Stimulated activated CD4-positive, alpha-beta T cell treated with anti-CD3 and anti-CD28 coated beads, TNF-alpha, amount 100 ng/mL, for 4 hours (primary cell): ENCODE measurements at places on chromosomes 2 and 18.

DNA sequence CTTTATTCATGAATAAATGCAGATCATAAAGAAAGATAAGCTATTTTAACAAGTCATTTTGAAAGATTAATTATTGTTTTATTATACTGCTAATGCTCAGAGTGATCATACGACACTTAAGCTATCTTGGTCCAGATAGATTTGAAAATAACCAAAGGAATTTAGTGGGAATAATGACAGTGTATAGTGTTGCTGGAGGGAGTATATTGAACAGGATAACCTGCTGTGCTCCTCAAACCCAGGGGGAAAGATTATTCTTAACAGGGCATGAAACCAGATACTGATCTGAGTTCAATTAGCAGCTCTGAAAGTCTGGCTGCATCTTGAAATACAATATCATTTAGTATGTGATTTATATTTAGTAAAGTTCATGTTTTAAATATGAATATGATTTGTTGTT lies 216.3 kb upstream of the ITGA4 start:
- no peak for DNase-seq

DNA sequence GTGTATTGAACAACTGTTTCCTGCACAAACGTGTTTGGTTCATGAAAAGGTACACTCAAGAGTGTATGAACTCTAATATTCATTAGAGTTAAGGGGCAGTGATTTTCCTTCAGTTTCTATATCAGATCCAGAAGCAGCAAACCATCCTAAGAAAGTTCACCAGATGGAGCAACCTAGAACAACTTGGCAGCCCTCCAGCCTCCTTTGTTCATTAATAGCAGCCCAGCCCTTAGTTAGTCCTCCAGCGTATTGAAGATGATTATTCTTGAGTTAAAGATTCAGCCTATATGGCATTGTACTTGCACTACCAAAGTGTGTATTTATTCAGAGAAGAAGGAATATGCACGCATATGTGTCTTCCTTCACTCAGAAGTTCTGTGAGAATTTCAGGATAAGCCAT lies 365.5 kb downstream of the SETBP1 start:
- no peak for DNase-seq

DNA sequence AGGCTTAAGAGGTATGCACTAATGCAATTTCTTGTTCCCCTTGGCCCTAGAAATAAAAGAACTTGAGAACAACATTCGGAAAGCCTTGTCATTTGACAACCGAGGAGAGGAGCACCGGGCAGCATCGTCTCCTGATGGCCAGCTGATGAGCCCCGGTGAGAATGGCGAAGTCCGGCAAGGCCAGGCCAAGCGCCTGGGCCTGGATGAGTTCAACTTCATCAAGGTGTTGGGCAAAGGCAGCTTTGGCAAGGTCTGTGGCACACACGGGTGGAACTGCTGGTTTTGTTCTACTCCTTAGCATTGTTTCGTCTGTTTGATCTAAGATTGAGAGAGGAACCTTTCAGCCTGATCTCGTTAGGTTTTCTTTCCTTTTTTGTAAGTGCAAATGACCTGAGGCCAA lies 289.8 kb upstream of the EPAS1 start:
- DNase-seq: no peak

- no peak for DNase-seq
These were observed 165.0 kb downstream of the ANTXR1 start for GRCh38 chr2:69177785-69178636.

DNA sequence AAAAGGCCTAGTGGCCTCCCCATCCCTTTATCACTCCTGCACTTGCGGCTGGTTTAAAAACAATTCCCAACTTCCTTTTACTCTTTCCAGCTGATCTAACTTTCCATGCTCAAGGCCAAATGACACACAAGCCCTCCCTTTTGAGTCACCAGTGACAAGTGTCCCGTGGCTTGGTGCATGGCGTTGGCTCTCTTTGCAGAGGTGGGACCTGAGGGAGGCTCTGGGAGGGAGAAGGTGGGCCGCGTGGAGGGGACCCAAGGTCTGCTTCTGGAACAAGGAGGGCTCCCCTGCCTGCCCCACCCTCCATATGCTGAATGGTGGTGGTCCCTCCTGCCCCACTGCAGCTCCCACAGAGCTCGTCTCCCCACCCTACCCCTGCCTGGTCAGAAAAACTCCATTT lies 30.8 kb upstream of the HPCAL1 start:
- DNase-seq: no peak

- DNase-seq: no peak
These were observed 483.9 kb upstream of the DDX18 start for GRCh38 chr2:117330641-117331040.

DNA sequence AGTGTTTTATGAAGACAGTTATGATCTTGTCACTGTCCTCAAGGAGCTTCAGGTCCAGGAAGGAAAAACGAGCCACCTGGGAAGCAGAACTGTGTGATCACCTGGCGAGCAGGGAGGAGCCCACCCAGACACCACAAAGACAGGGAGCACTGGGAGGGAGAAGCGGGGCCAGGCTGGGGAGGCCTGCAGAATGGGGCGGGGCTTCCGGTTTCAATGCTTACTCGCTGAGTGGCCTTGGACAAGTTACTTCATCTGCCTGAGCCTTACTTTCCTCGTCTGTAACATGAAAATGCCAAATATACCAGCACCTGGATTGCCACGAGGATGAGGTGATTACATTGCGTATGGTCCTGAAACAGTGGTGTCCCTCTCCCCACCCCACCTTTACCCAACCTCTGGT lies 227.5 kb downstream of the ANKRD30B start:
- no peak for DNase-seq

DNA sequence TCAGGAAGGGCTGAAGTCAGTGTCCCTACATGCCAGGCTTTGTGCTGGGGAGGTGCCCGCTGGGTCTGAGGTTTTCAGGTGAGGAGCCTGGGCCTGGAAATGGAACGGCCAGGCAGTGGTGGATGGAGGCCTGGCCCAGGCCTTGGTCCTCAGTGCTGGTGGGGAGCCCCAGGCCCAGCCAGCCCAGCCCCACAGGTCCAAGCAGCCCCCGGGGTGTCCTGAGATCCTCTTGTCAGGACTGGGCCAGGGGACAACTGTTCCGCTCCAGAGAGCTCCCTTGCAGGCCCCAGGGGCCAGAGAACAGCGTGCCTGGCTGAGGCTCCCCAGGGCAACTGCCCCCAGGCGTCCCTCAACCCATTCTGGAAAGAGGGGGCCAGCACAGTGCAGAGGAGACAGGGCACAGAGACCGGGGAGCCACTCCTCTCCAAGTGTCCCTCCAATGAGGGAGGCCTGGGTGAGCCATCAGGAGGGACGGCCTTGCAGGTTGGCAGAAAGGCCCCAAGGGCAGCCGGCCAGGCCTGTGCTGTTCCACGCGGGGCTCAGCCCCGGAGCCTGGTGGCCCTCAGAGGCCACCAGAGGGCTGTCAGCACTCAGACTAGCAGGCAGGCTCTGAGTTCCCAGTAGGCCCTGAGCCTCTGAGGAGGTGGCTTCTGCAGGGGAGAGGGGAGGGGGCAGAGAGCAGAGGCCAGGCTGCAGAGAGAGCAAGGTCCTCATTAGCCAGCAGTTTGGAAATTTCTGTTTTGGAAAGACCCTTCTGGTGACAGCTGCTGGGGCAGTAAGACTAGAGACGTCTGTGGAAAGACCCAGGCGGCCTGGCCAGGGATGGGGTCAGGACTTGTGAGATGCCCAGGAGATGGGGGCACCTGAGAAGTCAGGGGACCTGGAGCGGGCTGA lies 29.4 kb upstream of the SNED1 start:
- DNase-seq: no peak

GRCh38 chr2:192535956-192536921 lies 341.5 kb upstream of the TMEFF2 start:
- no peak for DNase-seq

DNA sequence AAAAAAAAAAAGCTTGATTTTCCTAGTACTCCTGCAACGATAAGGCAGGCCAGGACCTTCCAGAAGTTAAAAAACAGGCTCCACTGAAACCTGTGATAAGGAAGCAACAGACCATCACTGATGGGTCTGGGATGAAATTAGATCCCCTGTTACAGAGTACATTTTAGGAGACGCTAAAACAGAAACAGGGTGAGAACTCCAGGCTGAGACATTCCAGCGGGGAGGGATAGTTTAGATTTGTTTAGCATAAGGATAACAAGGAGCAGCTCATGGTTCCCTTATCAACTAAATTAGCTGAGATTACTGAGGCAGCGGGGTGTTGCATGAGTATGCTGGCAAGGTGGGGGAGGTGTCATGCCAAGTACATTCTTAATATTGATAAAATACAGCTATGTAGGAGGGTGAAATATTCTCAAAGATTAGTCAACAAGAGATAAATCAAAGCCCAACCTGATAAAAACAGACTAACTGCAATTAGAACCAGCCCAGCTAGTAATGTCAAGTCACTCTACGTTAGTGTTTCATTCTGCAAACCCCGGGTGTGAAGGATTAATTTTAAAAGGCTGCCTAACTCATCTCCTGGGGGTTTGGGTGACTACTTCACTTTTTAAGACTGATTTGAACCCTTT lies 75.0 kb upstream of the BZW1 start:
- DNase-seq: no peak

DNA sequence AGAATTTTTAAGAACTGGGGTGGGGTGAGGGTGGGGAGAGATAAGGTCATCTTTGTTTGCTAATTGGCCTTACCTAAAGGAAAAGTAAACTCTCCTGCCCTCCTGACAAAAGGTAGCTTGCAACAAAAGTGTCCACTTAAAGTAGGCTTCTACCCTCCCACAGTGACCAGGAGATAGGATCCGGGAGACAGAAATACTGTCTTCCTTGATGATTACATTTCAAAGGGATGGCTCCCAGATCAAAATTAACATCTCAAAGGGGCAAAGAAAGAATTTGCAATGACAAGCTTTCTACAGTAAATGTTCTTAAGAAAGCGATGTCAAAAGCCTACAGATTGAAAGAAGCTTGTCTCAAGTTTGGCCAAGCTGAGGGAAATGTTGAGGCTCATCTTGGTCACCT lies 775.3 kb downstream of the CPS1 start:
- DNase-seq: no peak

DNA sequence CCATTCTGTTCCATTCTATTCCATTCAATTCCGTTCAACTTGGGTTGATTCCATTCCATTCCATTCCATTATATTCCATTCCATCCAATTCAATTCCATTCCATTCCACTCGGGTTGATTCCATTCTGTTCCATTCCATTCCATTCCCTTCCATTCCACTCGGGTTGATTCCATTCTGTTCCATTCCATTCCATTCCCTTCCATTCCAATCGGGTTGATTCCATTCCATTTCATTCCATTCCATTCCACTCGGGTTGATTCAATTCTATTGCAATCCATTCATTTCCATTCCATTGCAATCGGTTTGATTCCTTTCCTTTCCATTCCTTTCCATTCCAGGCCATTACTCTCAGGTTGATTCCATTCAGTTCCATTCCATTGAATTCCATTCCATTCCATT lies 1138.4 kb downstream of the RPIA start:
- no peak for DNase-seq

DNA sequence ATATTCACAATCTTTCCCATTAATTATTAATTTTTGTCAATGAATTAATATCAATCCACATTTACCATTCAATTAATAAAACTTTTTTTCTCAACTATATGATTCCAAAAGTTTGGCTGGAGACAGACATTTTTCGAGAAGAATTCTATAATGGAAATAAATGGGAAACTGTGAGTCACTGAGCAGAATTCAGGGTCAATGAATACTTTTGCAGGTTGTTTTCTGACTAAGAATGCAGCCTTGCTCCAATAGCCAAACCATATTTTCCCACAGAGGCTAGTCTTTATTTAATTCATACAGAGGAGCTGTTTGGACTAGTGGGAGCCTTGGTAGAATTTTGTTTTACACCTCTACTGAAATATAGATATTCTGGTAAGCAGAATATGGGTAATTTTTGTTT lies 82.3 kb downstream of the ARHGAP28 start:
- DNase-seq: no peak

DNA sequence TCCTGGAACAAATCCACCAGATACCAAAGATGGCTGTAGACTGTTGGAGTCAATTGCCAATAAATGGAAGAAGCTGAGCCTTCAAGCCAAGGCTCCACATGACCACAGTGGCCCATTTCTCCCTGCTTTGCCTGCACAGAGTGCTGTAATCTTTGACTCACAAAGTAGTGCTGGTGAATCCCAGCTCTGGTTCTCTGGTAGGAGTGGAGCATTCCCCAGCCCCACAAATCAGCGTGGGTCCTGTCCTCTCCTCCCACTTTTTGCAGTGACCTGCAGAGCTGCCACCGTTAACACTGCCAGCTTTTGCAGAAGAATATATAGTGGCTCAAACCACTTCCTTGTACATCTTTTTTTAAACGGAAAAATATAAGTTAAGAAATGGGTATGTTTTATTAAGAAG lies 93.9 kb downstream of the MGAT5 start:
- no peak for DNase-seq

DNA sequence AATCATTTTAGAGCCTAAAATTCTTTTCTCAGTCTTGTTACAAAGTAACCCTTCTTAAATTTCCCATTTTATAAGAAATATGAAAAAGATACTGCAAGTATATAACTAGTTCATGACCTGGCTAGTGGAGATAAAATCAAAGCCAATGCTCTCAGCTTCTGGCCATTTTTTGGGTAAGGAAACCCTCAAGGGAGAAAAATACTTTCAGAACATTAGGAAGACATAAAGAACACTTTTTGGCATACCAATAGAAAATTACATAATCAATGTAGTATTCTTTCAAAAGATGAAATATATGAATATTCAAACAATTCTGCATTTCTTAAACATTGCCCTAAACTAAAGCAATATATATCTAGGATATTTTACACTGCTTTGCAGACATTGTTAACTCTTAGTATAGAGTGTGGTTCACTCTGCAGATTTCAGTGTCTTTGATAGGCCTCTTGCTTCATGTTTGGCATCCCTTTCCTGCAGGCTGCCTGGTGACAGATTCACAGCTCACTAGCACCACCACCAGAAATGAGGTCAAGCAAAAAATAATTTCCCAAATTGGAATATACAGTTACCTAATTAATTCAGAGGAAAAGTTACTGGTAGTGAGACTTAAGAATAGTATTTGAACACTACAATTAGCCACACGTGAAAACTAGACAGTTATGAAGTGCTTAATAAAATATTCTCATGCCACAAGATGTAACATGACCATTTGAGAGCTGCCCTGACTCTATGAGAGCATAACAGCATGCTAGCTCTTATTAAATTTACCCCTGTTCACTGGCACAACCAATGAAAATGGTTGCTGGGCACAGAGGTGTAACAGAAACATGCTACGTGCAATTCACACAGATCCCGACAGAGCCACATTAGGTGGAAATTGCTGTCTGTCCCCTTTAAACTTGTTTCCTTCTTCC lies 36.0 kb downstream of the PAIP2B start:
- no peak for DNase-seq

GRCh38 chr2:190659553-190659952 lies 10.7 kb downstream of the NAB1 start:
- no peak for DNase-seq
